ENCODE measurements at places on chromosomes 7 and 10.

DNA sequence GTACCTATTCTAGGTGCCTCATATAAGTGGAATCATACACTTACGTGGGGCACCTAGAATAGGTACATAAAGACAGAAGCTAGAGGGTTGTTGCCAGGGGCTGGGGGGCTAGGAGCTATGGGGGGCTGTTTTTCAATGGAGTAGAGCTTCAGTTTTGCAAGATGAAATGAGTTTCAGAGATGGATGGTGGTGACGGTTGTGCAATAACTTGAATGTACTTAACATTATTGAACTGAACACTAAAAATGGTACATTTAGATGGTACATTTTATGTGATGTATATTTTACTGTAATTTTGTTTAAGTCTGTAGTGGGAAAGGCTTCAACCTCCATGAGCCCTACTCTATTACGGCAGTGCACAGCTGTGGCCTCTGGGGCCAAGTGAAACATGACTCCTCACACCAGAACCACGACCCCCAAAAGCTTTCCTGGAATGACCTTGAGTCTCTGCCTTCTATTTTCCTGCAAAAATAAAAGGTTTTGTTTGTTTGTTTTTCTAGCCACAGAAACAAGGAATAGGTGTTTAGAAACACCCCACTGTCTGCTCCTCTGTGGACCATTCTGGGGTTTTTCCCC, 147.3 kb upstream of the PLXNA4 start:
- DNase-seq, result no peak

DNA sequence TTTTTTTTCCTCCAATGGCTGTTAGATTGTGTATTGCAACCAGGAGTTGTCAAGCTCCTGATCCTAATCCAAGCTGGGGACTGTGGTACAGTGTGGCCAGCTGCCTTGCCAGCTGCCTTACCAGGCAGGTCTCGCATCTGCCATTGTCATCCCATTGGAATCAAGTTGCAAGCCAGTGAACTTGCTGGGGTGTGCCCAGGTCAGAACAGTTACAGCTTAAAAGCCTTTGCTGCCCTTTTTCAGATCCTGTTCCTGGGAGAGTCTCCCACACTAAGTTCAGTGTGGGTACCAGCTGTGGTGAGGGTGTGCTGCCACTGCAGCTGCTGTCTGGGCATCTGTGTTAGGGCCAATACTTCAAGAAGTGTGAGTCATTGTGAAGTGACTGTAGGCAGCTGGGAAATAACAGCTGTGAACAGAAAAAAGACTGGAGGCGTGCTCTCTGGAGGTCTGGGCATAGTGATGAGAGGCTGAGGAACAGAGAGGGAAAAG, 72.8 kb downstream of the CCNY start:
- DNase-seq, result no peak

DNA sequence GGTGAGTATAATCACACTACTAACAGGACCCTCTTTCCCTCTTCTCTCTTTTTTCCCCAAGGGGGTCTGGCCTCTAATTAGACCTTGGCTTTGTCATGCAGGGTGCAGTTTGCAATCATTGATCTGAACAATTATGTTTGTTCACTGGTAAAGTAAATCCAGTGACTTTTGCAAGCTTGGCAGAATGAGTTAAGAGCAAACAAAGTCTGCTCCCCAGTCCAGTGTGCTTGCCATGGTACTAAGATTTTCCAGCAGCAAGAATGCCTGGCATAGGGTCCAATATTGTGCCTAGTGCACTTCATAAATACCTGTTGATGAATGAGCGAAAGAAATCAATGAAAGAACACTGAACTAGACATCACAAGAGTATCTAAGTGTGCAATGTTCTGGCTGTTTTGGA, 43.9 kb downstream of the PLXDC2 start:
- no peak for DNase-seq

GRCh38 chr10:8138471-8138870, 84.0 kb downstream of the GATA3 start:
- no peak for DNase-seq

GRCh38 chr10:33772370-33773252, 438.1 kb upstream of the NRP1 start:
- DNase-seq, result no peak

DNA sequence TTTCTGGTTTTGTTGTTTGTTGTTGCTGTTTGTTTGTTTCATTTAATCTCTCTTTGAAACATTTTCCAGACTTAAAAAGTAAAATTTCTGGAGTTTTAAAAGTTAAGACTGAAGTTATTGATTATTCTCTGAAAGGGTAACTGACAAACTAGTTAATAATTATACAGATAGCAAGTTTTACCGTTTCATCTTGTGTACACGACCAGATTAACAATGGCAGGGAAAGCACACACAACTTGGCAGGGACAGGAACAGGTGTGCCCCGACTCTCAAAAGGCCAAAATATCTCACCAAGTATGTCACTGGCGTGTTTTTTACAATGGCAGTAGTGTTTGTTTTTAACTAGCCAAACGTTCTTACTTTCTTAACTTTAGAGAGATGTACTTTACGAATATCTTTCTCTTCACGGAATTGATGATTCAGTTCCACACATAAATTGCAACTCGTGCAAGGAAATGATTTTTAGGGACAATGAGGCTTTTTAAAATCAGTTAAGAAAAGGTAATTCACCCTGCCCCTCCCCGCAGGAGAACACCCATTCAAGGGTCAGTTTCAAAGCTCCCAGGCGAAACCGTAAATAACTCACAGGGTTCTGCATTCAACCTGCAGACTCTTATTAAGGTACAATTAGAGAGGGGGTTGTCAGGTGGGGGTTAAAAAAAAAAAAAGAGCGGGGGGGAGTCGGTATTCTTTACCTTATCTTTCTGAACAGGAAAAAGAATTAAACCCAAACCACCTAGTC, 3.5 kb downstream of the CTBP2 start:
- no peak for DNase-seq

DNA sequence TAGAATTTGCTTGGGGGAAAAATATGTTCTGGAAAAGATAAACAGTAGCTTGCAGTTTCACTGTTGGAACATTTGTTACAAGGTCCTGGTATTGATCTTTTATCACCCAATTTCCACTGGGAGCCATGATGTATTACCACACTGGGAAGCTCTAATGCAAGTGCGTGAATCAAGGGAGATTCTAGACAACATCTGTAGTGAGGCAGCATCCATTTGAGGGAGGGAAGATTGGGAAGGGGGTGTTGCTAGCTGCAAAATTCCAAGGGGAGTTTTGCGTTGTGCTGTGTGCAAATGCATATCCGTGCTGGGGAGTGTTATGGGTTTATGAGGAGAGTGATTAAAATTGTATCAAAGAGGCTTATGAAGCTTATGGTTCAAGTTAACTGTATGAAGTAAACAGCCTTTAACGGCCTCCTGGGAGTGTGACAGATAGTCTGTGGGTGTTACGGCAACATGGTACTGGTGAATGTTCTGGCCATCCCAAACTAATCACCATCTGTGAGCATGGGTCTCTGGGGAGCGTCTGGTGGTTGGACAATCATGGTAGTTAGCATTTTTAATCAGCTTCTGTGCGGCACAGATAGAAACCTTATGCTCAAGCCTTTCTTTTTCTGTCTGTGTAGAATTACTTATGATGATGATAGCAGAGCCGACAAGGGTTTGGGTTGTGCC, 601.9 kb upstream of the GALNT17 start:
- DNase-seq, result no peak

- DNase-seq, result no peak
Observed at GRCh38 chr10:15325243-15325943, 45.7 kb downstream of the FAM171A1 start.

DNA sequence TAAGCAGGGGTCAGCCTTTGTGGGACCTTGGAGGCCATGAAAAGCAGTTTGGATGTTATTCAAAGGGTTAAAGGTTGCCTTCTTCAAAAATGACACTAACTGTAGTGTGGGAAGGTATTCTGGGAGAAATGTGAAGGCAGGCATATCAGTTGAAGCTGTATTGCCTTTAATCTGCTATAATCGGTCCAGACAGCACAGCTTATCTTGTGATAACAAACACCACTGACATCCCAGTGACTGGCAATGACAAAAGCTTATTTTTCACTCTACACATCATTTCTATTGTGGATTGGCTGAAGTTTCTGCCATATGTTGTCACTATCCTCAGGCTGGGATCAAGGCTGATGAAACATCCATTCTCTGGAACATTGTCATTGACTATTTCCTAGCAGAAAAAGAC, 1149.2 kb downstream of the GRM8 start:
- no peak for DNase-seq
